ENCODE measurements at places on chromosomes 3 and 15.

- no peak for DNase-seq
Observed at GRCh38 chr3:195918176-195918575, 9.8 kb upstream of the TNK2 start.

GRCh38 chr3:57078635-57079473 is 18.4 kb downstream of the SPATA12 start:
- DNase-seq = peak; percentile 23

GRCh38 chr15:81014446-81015093 is 13.8 kb downstream of the TLNRD1 start:
- DNase-seq = no peak

GRCh38 chr15:41124058-41124457 is 8.0 kb upstream of the INO80 start:
- no peak for DNase-seq

DNA sequence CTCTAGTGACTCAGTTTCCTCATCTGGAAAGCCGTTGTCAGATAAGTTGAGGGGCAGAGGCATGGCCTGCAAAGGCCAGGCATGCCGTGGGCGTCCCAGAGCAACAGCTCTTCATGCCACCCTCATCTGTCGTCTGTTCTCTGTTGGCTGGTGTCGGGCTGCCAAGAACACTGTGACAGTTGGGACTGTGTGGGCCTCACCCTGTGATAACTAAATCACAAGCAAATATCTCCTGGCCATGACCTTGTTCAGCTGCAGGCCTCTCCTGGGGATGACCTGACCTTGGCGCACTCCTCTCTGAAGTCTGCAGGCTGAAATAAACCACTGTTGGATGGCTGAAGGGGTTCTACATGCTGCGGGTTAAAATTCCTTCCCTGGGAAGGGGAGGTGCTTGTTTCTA is 145.9 kb downstream of the SHQ1 start:
- no peak for DNase-seq

- no peak for DNase-seq
Observed at GRCh38 chr3:195508185-195508584, 34.9 kb downstream of the PPP1R2 start.

GRCh38 chr3:194102436-194102835 is 33.5 kb upstream of the HES1 start:
- DNase-seq = no peak

- no peak for DNase-seq
Observed at GRCh38 chr3:191721390-191721861, 260.5 kb downstream of the PYDC2 start.

DNA sequence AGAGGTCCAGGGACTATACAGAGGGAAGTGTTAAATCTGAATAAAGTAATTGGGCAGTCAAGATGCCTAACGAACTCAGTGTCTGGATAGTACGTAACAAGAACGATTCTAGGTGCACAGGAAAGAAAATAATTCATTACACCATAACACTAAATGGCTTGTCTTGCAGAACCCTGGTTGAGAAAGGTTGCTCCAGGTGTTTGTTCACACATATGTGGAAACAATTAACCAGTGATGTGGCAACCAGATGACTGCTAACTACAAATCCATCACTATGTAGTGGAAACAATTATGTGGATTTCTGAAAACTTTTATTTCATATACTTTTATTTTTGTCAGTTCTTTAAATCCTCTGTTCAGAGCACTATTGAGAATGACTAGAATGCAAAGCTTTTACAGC is 10.4 kb upstream of the HDC start:
- no peak for DNase-seq

- no peak for DNase-seq
Observed at GRCh38 chr3:4586381-4586780, 93.2 kb downstream of the ITPR1 start.

DNA sequence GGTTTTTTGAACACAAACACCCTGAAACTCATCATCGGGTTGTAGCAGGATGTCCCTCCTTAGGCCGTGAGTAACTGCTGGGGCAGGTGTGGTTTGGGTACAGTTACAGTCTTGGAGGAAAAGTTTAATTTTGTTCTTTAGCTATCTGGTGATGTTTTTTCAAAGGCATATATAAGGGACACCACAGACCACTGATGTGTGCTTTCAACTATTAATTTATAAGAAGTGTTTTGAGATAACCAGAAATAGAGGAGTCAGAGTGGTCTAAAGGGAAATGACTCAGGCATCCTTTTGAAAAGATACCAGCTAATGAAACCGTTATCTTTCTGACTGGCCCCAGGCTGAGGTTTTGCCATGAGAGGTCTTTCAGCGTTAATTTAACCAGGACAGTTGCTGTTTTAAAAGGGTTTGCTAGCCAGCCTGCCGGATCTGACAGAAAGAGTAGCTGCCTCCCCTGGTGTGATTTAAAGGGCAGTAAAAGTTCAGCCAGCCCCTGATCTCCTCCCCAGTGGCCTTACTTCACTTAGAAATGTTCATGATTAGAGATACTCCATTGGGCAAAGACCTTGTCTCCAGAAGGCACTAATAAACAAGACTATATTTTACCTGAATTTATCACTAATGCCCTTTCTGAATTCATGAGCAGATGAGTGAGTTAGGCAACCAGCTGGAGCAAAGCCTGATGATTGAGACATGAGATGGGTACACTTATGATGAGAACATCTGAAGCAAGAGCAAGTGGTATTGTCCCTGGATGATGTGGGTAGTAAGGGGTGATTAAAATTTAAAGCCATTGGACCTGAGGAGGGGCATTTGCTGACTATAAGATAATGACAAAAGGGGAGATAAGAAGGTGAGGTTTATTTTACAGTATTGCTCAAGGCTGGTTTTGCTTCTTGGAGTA is 482.5 kb upstream of the TBL1XR1 start:
- no peak for DNase-seq

GRCh38 chr3:186200726-186201125 is 91.8 kb upstream of the ETV5 start:
- DNase-seq = no peak

- no peak for DNase-seq
Observed at GRCh38 chr3:39232859-39233258, 40.5 kb upstream of the XIRP1 start.

DNA sequence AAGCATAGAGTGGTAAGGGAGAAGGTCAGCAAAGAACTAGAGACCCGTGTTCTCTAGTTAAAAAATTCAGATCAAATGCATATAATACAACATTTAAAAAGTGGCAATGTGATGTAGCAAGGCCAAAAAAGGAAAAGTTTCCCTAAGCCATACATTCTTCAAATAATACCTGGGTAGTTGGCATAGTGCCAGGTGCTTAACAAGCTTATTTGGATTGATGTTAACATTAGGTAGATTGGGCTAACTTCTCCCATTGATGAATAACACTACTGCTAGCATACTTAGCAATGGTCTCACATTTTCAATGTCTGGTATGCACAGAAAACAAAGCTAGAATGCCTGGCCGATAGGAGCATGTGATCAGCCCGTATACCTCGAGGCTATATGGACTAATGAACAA is 283.6 kb upstream of the RARB start:
- DNase-seq = no peak

DNA sequence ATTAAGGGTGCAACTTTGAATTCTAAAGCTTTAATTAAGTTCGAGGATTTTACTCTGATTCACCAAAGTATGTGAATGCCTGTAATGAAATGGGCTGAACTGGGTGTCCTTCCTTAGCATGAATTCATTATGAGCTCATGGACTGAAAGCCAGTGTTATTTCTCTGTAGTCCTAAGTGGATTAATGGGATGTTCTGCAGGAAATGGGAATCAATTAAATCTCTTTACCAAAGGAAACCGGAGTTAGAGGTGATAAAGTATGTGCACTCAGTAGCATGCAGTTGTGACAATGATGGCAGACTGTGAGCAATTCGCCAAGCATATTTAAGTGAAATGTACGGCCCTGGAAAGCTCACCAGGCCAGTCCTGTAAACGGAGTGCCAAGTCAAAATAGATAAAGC is 138.7 kb downstream of the CHL1 start:
- DNase-seq = no peak

- no peak for DNase-seq
Observed at GRCh38 chr3:161990036-161990435, 493.4 kb downstream of the OTOL1 start.

DNA sequence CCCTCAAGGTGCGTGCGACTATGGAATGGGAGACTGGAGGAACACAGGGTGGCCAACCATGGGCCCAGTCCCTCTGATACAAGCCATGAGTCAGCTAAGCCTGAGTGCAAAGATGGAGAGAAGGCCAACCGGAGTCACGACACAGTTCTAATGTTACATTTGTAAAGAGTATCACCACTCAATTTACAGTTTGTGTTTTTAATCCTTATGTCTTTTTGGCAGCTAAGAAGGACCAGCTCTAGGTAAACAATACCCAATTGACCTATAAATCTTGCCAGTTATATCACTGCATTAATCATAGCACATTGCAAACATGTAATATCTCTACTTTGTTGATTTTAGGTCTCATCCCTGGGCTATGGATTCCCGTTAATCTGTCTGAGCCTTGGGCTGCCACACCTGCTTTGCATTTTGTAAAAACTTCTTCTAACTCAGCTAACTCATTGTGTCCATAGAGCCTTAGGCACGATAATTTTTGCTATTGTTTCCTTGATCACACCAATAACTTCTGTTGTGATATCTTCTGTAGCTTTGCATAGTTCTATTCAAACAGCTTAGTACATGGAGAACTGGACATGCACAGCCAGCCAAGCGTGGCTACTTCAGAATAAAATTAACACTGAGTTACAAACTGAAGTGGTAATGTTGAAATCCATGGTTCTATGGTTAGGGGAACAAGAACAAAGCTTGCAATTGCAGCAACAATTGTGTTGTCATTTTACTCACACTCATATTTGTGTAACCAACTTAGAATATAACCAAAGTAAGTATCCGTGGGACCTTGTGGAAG is 50.3 kb downstream of the LSM3 start:
- DNase-seq = peak; percentile 55

DNA sequence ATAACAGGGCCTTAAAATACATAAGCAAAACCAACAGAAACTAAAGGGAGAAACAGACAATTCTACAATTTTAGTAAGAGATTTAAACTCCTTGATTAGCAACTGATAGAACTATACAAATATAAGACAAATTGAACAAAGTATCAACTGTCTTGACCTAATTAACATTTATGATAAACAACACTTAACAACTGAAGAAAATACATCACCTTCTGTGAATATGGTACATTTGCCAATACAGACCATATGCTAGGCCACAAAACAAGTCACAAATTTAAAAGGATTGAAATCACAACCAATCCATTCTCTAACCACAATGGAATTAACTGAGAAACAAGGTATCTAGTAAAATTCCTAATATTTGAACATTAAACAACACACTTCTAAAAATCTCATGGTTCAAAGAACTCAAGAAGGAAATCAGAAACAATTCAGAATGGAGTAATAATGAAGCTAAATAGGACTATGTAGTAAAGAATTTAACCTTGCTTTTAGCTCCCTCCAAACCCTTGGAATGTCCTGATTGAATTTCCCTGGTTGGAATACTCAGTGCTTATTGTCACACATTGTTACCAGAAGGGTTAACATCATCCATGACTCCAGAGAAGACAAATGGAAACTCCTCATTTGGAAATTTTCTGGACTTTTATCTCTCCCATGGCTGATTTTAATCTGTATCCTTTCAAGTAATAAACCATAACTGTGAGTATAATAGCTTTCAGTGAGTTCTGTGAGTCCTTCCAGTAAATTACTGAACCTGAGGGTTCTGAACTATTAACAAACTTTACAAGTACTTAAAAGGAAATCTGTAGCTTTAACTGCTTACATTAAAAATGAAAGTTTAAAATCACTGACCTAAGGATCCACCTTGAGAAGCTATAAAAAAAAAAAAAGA is 88.8 kb downstream of the DLG1 start:
- DNase-seq = no peak

DNA sequence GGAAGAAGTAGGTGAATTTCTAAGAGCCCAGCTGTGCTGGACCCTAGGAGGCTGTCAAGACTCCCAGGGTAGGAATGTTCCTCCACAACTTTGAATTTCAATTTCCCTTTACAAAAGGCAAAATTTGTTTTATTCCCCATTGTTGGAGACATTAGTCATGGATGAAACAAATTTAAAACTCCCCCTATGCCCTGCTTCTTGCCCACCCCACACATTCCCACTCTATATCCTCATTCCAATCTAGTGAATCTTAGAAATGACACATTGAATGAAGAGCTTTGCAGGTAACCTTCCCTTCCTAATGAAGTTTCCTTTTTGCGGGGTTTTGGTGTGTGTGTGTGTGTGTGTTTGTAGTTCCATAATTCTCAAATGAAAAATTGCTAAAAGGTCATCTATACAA is 72.6 kb downstream of the CCNL1 start:
- no peak for DNase-seq

GRCh38 chr15:94453227-94453988 is 222.0 kb downstream of the MCTP2 start:
- DNase-seq = no peak

DNA sequence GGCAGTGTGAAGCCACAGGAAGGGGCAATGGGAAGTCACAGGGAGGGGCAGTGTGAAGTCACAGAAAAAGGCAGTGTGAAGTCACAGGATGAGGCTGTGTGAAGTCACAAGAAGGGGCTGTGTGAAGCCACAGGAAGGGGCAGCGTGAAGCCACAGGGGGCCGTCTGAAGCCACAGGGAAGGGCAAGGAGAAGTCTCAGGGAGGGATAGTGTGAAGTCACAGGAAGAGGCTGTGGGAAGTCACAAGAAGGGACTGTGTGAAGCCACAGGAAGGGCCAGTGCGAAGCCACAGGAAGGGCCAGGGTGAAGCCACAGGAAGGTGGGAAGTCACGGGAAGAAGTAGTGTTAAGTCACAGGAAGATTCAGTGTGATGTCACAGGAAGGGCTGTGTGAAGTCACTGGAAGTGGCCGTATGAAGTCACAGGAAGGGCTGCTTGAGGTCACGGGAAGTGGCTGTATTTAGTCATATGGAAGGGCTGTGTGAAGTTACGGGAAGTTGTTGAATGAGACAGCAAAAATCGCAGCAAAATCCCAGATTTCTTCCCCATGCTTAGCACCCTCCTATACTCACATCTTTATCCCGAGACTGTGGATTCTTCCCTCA is 38.6 kb downstream of the GASK1A start:
- DNase-seq = no peak

DNA sequence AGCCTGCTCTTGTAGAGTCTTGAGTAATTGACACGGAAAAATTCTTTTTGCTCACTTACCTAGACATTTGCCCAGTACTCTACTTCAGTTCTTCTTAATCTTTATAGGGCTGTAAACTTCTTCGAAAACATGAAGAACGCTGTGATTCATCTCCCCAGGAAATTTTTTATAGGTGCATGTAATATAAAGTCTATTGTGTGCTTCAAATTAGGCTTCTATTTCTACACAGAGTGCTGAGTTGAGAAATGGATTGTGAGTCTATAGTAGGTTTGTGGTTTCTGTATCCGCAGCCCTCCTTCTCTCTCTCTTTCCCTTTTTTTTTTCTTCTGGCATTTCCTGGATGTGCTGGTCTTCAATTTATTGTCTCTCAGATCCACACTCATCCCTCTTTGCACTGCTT is 183.3 kb upstream of the DCBLD2 start:
- no peak for DNase-seq

- no peak for DNase-seq
Observed at GRCh38 chr3:101119535-101119934, 126.3 kb upstream of the ABI3BP start.

DNA sequence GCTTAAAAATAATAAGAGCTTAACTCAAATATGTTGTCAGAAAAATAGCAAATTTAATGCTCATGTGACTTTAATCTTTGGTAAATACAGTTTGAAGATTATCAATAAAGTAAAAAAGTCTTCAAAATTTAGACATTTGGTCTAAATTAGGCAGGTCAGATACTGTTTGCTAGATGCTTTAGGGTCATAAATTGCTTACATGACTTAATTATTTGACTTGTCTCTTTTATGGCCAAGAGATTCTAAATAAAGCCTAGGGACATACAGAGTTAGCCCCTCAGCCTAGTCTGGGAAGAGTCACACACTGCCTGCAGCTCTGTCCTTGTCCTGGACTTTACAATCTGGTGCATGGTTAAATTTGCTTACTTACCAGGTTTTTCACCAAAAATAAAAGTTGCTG is 198.3 kb upstream of the LRRFIP2 start:
- no peak for DNase-seq
